ENCODE measurements at places on chromosomes 2 and 18.
A peak's percentile ranks its signal among the peaks of the same experiment; 100 is the strongest.

- DNase-seq = no peak
These were observed 66.1 kb upstream of the ID2 start for GRCh38 chr2:8615576-8616281.

GRCh38 chr2:58501371-58502160 is 260.4 kb upstream of the FANCL start:
- no peak for DNase-seq

GRCh38 chr18:58288921-58289797 is 245.1 kb downstream of the NEDD4L start:
- DNase-seq = no peak

GRCh38 chr2:125696560-125696959 is 959.4 kb upstream of the GYPC start:
- peak; percentile 45 for DNase-seq

- no peak for DNase-seq
These were observed 208.4 kb downstream of the MYCN start for GRCh38 chr2:16148632-16149348.

GRCh38 chr2:3661149-3661660 is 3.2 kb downstream of the ALLC start:
- no peak for DNase-seq

GRCh38 chr2:205769495-205769850 is 87.2 kb downstream of the NRP2 start:
- DNase-seq = no peak

DNA sequence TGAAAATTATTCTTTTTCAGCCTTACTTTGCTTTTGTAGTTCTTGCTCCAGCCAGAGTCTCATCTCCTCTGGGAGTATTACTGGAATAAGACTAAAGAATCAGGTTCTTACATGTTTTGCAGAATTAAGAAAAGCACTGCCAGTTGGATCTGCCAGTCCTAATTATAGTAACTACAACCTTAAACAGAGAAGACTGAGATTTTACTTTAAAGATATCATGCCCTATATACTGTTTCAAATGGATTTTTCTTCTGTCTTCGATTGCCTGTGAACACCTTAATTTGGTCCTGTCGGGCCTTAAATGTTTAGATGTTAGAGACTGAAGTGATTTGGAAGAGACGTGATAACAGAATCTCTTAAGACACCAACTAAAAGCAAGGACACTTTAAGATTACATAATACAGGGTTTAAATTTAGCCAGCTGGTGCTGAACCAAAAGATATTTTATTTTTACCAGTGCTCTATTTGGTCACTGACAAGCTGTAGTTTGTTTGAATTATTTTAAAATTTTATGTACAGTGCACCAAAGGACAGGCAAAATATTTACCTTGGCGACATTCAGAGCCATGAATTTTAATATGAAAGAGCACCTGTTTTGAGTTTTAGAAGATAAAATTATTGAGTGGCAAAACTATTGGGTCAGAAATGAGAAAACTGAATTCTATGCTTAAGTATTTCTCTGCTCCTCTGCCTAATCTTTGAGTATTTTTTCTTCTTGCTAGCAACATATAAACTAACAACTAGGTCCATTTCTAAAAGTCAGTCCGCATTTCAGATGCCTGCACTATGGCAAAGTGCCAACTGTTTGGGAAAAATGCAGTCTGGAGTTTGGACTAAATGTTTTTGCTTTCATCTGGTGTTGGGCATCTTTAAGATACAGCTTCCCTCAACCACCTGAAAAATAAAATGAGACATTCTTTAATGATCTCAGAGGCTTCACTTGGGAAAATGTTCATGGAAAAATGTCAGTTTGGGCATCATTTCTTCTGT is 300.0 kb downstream of the XIRP2 start:
- no peak for DNase-seq

- DNase-seq = no peak
These were observed 47.1 kb downstream of the IKZF2 start for GRCh38 chr2:213104092-213104902.

Measured in NCI-H774 (cell line).